ENCODE measurements at places on chromosomes 2 and 18. TPM values are rescaled to one million over a fixed set of nuclear protein-coding genes. Genes with fewer than 3 reads are reported as not detected.

MSTN gene
- not detected for total RNA-seq

PGAP1 gene
- total RNA-seq = 9.1 TPM

COL6A3 gene
- total RNA-seq = 4,247 TPM

NDUFAF7 gene
- 16.8 TPM for total RNA-seq

RNF125 gene
- 0.59 TPM for total RNA-seq

CERKL gene
- total RNA-seq = not detected

TM4SF20 gene
- 1.1 TPM for total RNA-seq

GALNT14 gene
- not detected for total RNA-seq

RIT2 gene
- total RNA-seq = not detected

NEDD4L gene
- 20.3 TPM for total RNA-seq

PROM2 gene
- total RNA-seq = 0.36 TPM

C18orf54 gene
- total RNA-seq = 1.8 TPM

UBE2E3 gene
- 58.3 TPM for total RNA-seq

REG3A gene
- not detected for total RNA-seq

SERPINB5 gene
- not detected for total RNA-seq

CEBPZOS gene
- total RNA-seq = 20.6 TPM

RBMS1 gene
- total RNA-seq = 102 TPM

DNAH7 gene
- 2.9 TPM for total RNA-seq

SATB2 gene
- 54.5 TPM for total RNA-seq

DSG1 gene
- not detected for total RNA-seq

C2orf81 gene
- total RNA-seq = 0.72 TPM

CCDC74A gene
- 15.9 TPM for total RNA-seq

COPS7B gene
- 19.5 TPM for total RNA-seq

GATA6 gene
- total RNA-seq = 10.9 TPM

COL4A3 gene
- not detected for total RNA-seq

VWC2L gene
- total RNA-seq = not detected

HS6ST1 gene
- 16.5 TPM for total RNA-seq

HTR2B gene
- total RNA-seq = 5.3 TPM

PRADC1 gene
- 11.2 TPM for total RNA-seq

GAL3ST2 gene
- total RNA-seq = 0.36 TPM

MEIS1 gene
- total RNA-seq = 15.9 TPM

TSPYL6 gene
- total RNA-seq = not detected

SERPINB3 gene
- not detected for total RNA-seq

UGT1A9 gene
- not detected for total RNA-seq

DOK6 gene
- 2.7 TPM for total RNA-seq

MC5R gene
- total RNA-seq = 0.36 TPM

OTOF gene
- not detected for total RNA-seq

ATP6V1C2 gene
- under 0.01 TPM for total RNA-seq

LYPD1 gene
- total RNA-seq = 5.9 TPM

ALPP gene
- total RNA-seq = not detected

COBLL1 gene
- 10.9 TPM for total RNA-seq

RELCH gene
- total RNA-seq = 34.0 TPM

C2orf66 gene
- 0.36 TPM for total RNA-seq

MOCOS gene
- 14.4 TPM for total RNA-seq

DDX18 gene
- 44.2 TPM for total RNA-seq

NEUROD1 gene
- not detected for total RNA-seq

MCEE gene
- total RNA-seq = 21.4 TPM
